ENCODE measurements at places on chromosomes 5 and 9.

DNA sequence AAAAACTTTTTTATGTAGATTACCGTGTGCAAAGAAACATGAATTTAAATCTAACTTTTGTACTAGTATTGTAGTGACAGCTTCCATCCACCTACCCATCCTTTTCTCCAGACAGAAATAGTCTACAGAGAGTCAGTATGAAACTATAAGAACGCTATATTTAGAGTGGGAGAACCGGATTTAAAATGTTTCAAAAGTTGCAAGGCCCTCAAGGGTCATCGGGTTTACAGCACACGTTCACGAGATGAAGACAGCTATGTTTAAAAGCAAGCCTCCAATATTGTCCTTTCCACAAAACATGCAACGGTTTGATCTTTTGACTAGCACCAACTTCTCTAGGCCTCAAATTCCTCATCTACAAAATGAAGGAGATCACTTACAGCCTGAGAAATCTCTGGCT lies 139.9 kb downstream of the LPAR1 start:
- DNase-seq: no peak

DNA sequence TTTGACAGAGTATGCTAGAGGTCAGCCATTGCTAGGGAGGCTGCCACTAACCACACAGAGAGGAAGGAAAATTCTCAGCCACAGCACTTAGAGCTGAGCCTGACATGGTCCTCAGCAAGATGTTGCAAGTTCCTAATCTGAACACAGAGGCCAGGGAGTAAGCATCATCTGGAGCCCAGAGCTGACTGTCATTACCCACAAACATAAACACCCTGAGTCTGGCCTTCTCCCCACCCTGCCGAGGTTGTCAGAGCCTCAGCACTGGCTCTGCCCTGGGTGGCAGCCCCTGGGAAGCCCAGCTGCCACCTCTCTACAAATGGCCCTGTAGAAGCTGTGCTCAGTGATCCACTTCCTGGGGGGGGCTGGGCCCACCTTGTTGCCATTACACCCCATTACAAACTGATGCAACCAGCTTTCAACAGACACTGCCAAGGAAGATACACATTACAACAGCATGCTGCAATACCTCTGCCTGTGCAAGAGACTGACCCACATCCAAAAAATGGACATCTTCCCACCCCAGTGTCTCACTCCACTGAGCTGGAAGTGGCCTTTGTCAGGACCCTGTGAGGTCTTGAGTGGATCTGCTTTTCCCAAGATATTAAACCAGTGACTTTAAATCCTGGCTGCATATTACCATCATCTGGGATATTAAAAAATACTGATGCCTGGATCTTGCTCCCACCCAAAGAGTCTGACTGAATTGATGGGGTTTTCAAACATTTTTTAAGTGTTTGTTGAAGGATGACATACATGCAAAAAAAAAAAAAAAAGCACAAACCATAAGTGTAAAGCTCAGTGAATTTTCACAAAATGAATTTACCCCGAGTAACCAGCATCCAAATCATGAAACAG lies 33.0 kb downstream of the IRF1 start:
- DNase-seq: no peak

GRCh38 chr9:73137286-73137899 lies 14.3 kb upstream of the ANXA1 start:
- no peak for DNase-seq

DNA sequence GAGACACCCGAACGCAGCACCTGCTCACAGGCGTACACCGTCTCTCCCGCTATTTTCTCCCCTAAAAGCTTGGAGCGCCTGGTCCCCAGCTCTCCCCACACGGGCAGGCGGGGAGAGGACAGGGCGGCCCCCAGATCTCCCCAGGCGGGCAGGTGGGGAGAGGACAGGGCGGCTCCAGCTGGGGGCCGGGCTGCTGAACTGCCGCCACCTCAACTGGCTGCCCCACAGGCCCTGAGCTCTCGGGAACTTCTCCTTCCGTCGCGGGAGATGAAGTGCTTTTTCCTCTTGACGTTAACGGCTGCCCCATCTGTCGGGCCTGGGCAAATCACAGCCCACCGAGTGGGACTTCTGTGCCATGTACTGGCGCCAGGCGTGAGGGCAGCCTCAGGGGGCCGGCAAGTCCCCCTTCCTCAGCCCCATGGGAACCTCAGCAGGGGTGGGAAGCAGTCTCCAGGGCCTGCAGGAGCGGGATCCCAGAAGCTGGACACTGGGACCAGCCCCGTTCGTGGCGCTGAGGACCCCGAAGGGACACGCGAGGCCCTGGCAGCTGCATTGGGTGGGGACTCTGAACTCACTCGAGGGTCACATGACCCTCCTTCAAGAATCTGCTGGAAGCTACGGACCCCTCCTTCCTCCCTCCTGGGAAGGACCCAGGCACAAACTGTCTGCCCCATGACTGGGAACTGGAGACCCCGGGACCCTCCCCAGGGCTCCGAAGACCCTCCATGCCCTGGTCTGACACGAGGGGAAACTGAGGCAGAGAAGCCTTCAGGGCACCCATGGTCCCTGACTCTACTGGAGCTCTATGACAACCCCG lies 5.7 kb upstream of the EGFL7 start:
- no peak for DNase-seq

- DNase-seq: no peak
Observed at GRCh38 chr5:56680731-56681130, 134.6 kb upstream of the MAP3K1 start.
